Stimulated activated CD4-positive, alpha-beta T cell treated with anti-CD3 and anti-CD28 coated beads, Interleukin-4, amount 100 ng/mL, for 48 hours (primary cell): ENCODE measurements at places on chromosomes 7 and 10.

DNA sequence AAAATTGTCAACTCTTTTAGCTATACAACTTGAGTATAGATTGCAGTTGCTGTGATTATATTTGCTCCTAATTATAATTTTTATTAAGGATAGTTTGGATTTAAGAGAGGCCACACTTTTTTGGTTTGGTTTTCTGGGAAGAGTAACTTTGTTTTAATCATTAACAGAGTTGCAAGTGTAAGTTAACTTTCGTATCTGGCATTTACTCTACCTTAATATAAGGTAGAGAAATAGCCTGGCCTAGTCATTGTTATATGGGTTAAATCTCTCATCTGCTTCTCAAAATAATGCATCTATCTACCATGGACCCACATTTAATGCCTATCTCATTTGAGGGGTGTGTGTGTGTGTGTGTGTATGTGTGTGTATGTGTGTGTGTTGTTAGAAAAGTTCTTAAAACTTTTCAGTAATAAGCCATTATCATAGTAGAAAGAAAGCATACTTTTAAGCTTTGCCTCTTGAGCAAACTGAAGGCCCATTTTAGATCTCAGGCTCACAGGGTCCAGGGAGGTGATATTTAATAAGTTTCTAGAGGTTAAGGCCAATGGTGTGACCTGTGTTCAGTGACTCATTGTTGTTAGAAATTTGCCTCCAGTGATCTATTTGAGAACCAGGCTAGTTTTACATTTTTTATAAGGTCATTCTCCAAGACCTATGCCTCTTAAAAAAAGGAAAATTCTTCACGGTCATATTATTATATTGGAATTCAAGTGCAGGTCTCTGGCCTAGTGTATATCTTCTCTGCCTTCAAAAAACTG is 10.9 kb upstream of the TEX47 start:
- no peak for DNase-seq

GRCh38 chr7:136998495-136998894 is 130.0 kb downstream of the CHRM2 start:
- DNase-seq = no peak

DNA sequence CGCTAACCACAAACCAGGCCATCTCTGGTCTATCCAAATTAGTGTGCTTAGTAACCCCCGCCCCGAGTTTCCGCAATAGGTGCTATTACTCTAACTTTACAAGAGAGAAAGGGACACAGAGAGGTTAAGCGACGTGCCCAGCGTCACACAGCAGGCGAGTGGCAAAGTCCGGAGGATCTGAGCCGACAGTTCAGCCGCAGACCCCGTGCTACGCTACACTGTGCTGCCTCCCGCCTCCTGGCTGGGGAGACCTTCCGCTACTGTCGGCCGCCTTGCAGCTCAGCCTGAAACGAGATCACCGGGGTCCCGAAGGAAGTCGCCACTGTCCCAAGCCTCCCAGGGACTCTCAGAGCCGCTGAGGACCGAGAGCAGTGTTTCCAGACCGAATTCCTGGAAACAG is 799 bp downstream of the INTS1 start:
- DNase-seq = no peak

- DNase-seq = no peak
Measured at GRCh38 chr7:132553031-132553430, 23.2 kb downstream of the PLXNA4 start.

DNA sequence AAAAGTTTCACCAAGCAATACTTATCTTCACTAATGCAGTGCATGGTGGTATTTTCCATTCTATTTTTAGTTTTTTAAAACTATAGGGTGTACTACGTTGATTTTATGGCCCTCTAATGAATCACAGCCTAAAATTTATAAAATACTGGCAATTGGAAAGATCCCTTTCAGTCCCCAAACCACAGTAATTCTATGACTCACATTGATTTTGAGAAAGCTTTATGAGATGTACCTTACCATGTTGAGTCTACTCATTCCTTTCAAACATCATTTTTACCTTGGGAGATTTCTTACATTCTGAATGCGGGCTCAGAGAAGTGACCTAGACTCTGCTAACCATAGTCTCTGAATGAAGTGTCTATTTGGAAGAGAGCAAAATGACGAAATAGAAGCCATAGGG is 141.6 kb downstream of the GPR85 start:
- DNase-seq = no peak

GRCh38 chr10:31098046-31098445 is 66.4 kb upstream of the ZNF438 start:
- no peak for DNase-seq

- no peak for DNase-seq
Measured at GRCh38 chr7:142181966-142182365, 70.4 kb downstream of the MGAM2 start.

GRCh38 chr7:30649717-30650420 is 32.4 kb downstream of the CRHR2 start:
- no peak for DNase-seq

DNA sequence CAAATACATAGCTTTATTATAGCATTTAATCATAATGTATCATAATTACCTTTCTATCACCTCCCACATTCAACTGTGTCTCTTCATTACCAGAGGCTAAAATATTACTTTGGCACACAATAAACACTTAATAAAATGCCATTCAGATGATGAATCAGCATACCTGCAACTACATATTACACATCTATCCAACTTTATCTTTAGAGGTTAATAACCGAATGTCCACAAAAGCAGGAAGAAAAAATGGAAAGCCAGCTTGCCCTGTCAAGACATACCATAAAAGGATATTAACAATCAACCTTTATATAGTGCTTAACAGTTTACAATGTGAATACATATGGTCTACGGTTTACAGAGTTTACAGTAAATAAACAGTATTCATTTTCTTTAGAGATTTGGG is 12.7 kb downstream of the CACUL1 start:
- no peak for DNase-seq

- no peak for DNase-seq
Measured at GRCh38 chr10:20006169-20006870, 190.1 kb downstream of the PLXDC2 start.

- DNase-seq = no peak
Measured at GRCh38 chr7:52685333-52685732, 350.1 kb upstream of the POM121L12 start.

DNA sequence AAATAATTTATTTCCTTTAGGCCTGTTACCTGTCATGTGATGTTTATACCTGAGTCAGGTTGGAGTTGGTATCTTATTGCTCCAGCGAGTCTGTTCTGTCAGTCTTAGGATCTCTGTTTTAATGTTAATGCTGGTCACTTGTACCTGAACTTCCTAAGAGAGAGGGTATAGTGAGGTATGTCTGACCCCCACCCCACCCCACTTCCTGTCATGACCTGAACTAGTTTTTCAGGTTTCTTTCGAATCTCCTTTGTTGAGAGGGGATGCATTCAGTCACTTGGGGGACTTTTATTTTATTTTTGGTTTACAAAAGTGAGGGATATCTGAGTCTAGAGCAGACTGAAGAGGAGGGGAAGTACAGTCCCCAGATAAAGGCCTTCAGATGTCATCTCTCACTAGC is 769.0 kb upstream of the COBL start:
- no peak for DNase-seq

DNA sequence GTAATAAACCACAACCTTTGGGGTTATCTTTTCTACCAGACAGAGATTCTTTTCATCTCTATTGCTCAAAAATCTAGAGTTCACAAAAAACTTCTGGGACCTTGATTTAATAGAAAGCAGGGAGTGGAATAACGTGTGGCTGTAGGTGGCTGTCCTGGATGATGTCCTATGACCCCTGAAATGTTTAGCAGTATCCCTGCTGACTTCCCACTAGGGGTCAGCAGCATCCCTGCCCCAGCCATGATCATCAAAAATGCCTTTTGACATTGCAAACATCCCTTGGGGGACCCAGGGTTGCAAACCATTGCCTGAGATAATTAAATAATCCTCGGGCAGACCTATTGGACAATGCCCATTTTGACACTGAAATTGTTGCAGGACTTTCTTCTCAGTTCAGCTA is 177.1 kb downstream of the USP6NL start:
- no peak for DNase-seq

GRCh38 chr7:155360495-155361345 is 63.0 kb downstream of the INSIG1 start:
- no peak for DNase-seq

- DNase-seq = no peak
Measured at GRCh38 chr10:81216949-81217348, 658.0 kb upstream of the NRG3 start.

GRCh38 chr7:73549176-73549575 is 8.3 kb downstream of the BCL7B start:
- no peak for DNase-seq

DNA sequence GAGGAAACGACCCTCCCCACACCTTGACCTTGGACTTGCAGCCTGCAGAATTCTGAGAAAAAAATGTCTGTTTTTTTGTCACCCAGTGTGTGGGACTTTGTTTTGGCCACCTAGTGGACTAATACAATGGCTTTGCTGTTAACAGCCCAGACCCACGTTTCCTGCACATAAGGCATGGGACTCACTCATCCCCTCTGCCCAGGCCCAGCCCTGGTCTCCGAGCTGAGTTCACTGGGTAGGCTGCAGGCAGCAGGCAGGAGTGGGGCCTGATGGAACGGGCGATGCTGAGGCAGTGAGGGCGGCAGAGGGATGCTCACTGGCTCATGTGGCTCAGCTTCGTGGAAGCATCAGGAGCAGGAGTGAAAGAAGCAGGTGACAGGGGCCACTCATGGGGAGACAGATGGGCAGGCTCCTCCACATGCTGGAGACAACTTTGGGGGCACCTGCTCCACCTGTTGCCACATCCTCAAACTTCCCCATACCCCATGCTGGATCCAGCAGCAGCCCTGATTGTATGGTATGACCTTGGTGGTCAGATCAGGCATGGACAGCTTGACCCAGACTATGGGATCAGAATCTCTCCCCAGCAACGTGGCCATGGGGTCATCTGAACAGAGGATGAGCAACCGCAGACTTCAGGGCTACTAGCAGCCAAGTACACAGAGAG is 65.8 kb upstream of the ANTXRL start:
- DNase-seq = no peak

DNA sequence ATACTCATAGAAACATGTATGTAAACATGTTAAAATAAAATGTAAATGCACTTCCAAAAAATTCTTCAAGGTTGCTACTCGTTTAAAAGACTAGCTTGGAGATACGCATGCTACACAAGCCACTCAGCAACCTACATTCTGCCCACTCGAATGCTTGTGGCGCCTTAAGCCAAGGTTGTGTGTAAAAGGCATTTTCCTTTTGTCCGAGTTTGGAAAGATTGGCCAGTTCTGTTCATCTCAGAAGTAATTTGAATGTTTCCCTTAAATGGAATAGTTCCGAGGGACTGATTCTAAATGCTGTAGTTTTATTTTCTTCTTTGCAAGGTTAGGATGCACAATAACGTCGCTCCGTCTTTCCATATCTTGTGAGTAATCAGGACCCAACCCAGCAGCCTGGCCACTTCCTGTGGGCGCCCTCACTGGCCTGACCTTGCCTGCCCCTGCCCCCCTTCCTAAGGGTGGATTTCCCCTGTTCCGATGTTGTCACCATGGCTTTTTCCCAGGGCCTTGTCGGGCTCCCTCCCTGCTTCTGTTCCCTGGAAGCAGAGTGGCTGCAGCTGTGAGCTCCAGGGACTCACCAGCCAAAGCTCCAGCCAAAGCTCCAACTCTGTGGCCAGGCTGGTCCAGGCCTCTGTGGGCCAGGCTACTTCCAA is 70.6 kb downstream of the PTPRE start:
- no peak for DNase-seq

DNA sequence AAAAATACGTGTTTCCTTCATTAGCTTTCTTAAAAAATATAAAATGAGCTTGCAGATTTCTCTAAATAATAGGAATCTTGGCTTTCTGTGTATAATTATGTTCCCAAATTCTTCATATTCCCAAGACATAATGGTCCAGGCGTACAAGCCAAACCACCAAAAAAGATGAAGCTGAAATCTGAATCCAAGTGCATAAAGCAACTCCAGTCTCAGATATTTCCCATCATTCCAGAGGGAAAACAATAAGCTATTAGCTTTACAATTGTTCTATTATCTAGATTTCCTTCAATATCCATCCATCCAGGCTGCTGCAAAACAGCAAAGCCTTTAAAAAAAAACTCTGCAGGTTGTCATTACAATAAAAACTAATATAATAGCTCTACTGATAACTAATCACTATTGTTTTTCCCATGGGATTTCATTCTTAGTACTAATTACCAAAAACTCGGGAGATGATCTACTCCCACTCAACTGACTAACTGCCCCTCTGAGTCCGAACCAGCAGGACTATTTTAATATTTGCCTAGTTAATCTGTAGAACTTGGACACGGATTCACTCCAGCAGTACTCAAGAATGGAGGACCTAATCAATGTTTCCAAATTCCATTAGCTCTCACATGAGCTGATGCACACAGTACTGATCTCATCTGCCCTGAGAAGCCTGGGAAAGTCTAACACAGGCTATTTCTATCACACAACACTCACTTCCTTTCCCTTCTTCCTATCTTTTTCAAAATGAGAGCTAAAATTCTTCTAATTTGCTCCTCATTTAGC is 108.9 kb upstream of the ASAH2 start:
- DNase-seq = no peak

DNA sequence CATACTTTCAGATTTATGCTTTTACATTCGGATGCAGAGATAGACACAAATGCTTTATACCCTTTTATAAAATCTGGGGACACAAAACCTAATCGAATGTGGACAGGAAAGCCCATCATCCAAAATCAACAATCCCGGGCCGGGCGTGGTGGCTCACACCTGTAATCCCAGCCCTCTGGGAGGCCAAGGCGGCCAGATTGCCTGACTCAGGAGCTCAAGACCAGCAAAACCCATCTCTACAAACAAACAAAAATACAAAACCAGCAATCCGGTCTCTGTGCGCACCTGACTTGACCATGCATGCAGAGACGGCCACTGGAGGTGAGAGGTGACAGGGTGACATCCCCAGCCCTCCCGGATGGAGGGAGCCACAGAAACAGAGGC is 13.5 kb downstream of the COBL start:
- DNase-seq = no peak

GRCh38 chr7:26275213-26275612 is 16.4 kb upstream of the SNX10 start:
- DNase-seq = no peak

DNA sequence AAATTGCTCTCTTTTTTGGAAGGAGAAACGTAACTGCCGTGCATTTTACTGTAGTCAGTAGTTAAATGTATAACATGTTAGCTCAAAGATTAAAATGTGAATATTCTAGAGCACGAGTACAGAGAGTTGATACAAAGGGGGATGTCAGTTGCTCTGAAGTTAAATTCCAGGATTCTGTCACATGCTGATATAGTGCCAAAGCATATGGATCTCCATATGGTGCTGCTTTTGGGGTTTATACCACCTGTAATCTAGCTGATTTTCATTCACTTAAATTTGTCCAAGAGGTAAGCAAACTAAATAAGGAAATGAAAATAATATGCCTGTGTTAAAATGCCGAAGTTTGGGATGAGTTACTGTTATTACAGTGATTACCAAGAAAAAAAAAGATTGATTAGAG is 298.6 kb downstream of the EXOC4 start:
- DNase-seq = no peak

- no peak for DNase-seq
Measured at GRCh38 chr7:40808378-40808942, 673.7 kb downstream of the SUGCT start.

- no peak for DNase-seq
Measured at GRCh38 chr7:22551768-22552513, 52.0 kb upstream of the STEAP1B start.

GRCh38 chr10:119252051-119252465 is 44.7 kb downstream of the GRK5 start:
- no peak for DNase-seq

- no peak for DNase-seq
Measured at GRCh38 chr10:78619896-78620295, 448.9 kb upstream of the ZMIZ1 start.
